Lower lobe of right lung (tissue), 2 donors: ENCODE measurements at places on chromosomes 1 and 21.
A peak's percentile ranks its signal among the peaks of the same experiment; 100 is the strongest.

DNA sequence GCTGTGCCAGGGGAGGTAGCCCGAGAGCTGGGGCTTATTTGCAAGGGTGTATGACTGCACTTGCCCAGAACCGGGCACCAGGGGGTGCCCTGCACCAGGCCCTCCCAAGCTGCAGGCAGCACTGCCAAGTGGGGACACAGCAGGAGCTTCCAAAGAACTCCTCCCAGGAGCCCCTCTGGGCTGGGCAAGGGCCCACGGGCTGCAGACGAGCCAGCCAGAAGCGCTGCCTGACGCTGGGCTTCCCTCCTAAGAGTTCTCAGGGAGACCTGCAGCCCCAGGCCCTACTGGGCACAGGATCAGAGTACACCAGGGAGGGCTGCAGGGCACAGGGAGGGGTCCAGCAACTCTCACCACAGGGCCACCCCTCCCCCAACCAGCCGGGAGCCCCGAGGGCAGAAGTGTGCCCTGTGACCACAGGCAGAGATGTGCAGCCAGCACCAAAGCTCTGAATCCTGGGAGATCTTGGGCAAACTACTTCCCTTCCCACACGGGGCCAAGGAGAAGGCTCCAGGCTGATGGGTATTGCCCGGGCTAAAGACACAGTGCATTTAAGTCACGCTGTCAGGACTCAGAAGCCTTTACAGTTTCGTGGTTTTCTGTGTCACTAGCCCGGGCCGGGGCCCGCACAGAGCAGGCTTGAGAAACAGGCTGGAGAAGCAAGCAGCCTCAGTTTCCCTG is 63.4 kb downstream of the KCNAB2 start:
- peak; percentile 53 for DNase-seq

- DNase-seq = no peak
These were observed 4.6 kb downstream of the SH3BP5L start for GRCh38 chr1:248821101-248821500.

DNA sequence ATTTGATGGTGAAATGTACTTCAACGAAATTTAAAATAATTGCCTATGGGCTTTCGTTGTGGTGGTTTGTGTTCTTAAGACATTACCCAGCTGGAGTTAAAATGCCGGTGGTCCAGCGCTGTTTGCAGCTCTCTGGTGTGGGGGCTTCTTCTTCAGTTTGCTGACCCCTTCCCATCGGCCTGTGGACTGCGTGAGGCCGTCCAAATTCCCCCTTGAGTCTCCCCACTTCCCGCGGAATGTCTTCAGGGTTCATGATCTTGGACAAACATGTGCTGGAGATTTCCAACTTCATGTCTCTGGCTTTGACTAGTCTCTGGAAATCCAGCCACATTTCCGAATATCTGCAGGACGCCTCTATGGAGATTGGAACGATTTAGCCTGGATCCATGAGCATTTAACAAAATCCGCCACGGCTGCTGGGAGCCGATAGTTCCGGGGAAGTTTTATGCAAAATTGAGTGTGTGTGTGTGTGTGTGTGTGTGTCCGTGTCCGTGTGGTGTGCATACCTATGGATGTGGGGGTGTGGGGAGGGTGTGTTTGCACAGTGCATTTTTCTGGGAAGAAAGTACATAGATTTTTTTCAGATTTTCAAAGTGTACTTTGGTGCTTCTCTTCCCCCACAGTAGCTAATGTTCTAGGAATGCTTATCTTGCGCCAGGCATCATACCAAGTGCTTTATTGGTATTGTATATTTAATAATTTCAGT is 117.2 kb downstream of the PCP4 start:
- no peak for DNase-seq

DNA sequence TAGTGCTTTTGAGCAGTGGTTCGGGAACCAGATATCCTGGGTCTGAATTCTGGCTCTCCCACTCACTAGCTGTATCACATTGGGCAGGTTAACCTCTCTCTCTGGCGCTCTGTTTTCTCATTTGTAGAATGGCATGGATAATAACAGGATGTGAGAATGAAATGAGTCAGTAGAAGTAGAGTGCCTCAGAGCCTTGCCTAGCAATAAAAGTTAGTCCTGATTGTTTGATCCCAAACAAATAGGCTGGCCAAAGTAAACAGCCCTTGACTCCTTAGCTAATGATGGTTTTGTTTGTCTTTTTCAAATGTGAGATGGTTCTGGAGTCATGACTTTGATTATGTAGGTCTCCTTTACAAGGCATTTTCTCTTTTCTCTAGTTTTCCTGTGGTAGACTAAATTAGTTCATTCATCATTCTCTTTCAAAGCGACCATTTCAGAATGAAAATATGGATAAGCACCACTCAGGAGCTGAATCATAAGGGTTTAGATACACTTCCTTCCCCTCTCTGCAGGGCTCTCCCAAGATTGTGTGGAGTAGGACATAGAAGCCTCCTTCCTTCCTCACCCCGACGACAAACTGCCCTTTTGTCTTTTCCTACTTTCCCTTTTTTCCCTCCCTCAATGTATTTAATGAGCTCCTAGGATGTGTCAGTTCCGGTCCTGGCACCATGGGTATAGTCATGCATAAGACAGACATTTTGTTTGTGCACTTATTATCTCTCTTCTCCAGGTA is 23.1 kb downstream of the KIAA0040 start:
- no peak for DNase-seq
